GM23248 (cell line): ENCODE measurements at places on chromosomes 7 and 10.
A peak's percentile ranks its signal among the peaks of the same experiment; 100 is the strongest.

GRCh38 chr10:30434273-30435072, 489 bp downstream of the MAP3K8 start:
- DNase-seq, result peak; percentile 87

DNA sequence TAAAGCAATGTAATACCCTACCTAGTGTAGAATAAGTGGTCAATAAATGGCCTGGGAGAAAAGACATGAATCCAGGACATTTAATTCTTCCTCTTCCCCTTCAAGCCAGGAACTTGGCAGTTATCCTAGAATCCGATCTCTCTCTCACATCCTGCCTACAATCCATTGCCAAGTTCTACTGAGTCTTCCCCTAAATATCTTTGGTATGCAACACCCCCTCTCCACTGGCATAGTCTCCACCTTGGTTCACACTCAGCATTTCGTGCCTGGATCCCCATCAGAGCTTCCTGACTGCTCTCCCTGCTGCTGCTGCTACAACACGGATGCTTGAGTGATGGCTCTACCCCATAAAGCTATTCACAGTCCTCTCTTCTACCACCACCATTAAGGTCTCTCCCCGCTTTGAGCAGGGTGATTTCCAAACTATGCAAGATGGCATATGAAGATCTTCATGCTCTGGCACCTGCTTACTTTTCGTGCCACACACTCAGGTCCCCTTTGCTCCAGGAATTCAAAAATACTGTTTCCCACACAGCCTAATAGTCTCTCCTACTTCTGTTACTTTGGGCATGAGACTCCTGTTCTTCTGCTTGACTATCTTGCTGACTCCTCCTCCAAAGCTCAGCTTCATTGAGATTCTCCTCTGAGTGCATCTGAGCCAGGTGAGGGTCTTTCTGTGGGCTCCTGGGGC, 4.8 kb downstream of the ANK3 start:
- DNase-seq, result peak; percentile 96

DNA sequence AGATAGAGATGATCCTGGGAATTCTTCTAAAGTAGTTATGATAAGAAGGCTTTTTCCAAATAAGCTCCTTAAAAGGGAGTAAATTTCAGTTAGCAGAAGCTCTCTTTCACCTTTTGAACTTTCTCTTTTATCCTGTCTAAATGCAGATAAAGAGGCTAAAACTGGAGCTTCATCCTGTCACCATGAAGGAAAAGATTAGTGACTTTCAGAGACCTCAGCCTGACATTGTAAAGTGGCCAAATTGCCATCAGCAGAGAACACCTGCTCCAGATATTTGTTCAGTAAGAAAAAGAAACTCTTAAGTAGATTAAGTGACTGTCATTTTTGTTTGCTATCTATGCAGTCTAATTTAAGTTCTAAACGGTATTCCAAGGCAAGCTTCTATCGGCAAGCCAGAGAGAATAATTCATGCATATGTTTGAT, 18.3 kb downstream of the VWDE start:
- DNase-seq, result no peak

GRCh38 chr10:76398043-76398710, 966.8 kb downstream of the LRMDA start:
- DNase-seq, result no peak

- DNase-seq, result peak; percentile 7
These were observed 29.8 kb upstream of the FGFR2 start for GRCh38 chr10:121627876-121628581.

- DNase-seq, result no peak
These were observed 27.0 kb upstream of the GSDME start for GRCh38 chr7:24784277-24784676.

DNA sequence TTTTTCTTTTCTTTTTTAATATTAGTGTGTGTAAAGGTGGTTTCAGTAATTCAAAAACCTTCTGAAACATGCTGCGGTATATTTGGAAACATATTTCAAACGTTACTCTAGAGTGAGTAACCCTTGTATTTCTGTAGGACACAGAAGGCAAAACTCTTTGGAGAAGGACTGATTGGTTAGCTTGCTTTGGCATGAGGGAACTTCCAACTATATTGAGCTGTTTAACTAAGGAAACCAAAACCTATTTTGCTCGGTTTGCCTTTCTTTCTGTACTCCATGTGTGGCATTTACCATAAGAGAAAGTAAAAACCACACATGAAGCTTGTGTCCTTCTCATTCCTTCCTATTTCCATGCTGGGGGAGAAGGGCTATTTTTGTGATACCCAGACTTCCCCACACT, 149.8 kb downstream of the DYNC1I1 start:
- DNase-seq, result peak; percentile 50

DNA sequence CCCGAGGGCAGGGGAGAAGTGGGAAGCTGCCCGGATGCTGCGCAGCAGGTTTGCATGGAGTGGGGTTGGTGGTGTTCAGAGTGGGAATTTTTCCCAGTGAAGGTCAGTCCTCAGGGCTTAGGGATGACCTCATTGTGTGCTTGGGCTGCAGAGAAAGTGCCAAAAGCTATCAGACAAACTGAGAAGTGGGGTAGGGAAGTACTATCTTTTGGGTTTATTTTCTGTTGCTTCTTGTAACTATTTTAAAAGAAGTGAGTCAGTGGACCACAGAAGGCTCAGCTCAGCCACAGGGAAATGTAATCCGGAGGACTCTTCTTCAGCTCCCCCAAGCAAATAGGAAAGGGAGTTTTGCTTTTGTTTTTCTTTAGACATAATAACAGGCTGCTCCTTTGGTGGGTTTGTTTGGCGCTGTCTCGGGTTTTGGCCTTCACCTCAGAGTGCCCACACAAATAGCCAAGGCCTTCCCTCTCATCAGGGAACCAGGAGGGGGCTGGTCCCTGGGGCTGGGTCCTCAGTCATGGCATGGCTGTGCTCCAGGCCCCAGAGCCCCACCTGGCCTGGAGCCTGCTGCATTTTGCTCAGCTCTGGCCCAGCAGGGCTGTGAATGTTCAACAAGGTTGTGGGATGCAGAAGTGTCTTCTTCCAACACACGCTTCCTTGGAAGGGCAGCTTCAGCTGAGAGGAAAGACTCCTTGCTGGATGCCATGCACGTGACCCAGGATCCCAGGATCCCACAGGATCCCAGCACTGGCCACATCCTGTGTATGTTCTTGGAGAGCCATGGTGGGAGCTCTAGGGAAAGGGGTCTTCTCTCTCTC, 5.4 kb upstream of the FAM170B start:
- DNase-seq, result peak; percentile 89

DNA sequence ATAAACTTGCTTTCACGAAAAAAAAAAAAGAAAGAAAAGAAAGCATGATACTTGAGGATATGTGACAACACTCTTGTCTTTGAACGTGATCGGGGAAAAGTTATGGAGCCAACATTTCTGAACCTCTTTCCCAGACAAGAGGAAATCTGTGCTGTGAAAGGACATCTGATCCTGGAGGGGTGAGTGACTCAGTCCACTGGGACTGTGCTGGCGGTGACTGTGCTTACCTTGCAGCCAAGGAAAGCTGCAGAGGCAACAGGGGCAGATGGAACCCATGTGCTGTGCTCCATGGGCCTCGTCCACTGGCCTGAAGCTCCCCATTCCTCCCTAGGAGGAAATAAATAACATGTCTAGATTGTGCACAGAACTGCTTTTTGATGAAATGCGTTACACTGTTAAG, 116.5 kb upstream of the RAB11FIP2 start:
- DNase-seq, result peak; percentile 56

DNA sequence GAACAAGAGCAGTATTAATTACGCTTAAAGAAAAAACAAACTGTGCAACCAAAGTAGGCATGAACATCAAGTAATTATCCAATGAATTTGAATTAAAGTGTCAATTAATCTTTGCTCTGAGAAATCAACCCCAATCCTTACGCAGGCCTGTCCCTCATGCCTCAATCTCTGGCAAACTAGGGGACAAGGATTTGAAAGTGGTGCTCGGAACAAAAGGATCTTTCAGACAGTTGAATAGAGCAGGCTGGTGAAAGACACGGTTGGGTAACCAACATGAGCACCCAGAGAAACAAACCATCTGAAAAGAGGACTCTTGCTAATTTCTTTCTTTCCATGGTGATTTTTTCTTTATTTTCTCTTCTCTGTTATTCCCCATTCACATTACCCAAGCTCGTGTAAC, 203.5 kb upstream of the PHF14 start:
- DNase-seq, result no peak

GRCh38 chr10:20674926-20675325, 222.2 kb downstream of the NEBL start:
- no peak for DNase-seq

DNA sequence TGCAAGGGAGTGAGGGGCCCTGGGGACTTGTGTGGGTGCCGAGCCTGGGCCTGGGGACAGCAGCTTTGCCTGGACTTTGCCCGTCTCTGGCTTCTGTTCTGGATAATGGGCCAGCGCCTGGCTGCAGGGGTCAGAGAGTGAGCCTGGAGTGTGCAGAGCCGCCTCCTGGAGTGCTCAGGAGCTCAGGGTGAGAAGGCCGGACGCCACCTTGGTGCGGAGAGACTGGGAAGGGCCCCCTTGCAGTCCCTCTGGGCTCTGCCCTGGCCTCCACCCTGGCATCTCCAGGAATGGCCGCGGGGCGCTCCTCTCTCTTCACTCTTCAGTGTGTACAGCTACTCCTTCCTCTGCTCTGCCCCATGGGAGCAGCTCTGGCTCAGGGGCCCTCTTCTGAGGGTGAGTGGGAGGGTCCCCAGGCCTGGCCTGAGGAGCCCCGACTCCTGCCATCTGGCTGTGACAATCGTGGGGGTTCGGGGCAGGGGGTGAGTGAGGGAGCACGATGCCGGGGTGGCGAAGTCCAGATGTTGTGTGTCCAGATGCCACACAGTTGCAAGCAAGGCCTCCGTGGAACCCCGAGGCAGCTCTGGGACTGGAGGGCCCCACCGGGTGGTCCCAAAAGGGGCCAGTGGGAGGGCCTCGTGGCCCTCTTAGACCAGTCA, 187.1 kb downstream of the DNAJB6 start:
- DNase-seq, result no peak

- DNase-seq, result no peak
These were observed 1259.7 kb downstream of the XPNPEP1 start for GRCh38 chr10:108663587-108663986.

- peak; percentile 93 for DNase-seq
These were observed 78.1 kb downstream of the TPST1 start for GRCh38 chr7:66283003-66283920.

DNA sequence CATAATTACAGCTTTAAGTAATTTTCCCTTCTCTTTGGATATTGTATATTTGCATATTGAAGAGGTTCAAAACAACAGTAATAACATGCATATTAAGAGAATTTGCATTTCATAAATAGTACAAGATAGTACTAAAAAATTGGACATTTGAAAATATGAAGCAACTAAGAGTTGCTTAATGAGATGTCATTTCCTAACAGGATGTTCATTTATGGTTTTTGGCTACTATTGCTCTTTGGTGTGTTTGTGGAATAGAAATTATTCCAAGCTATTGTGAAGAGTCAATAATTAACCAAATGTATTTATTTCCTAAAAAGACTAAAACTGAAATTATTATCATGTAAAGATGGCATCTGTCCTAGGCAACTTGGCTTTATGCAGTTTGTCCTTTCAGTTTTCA, 4.1 kb upstream of the SGCE start:
- DNase-seq, result no peak

DNA sequence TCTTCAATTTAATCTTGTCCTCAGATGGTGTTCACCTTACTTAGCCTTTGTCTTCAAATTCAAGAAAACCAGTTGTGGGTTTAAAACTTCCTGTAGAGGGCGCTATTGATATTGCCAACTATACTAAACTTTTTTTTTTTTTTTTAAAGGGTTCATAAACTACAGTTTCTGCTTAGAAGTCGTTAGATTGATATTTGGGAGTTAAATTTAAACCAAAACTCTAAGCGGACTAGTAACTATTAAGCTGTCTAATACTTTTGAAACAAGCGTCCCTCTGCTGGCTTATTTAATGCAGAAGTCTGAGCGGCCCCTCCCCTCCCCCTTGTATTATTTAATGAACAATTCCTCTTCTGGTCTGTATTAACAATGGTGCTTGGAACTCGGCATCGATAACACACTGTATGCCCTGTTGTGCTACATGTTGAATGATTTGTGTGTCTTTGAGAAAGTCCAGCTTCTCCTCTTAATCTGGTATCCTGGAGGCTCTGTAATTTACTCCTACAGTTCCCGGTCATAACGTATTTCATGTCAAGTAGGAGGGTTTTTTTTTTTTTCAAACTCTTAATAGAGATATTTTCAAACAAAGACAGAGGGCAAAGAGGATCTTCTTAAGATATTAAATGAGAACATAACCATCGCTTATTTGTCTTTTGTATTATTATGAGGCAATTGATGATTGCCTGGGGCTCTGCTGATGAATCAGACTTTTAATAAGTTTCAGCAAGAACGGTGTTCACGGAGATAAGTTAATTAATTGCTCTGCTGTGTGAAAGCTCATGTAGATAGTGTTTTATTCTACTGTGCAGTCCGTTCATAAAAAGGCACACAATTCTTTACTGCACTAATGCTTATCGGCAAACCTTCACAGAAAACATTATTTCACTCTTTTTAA, 22.6 kb upstream of the CREB5 start:
- DNase-seq, result peak; percentile 77

DNA sequence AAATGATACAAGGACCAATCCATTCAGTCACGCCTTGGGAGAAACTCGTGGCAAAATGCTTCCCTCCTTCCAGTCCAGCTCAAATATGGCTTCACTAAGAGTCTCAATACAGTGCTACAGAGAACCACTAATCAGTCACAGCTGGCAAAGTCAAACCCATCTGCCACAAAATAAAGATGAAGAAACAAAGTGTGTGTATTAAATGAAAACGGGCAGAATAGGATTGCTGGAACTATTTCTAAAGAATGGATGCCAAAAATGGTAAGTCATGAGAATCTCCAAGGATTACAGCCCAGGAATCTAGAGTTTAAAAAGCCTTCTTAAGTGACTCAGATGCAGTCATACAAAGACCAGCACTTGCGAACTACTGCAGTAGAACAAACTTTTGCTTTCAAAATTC, 61.9 kb downstream of the CACUL1 start:
- DNase-seq, result peak; percentile 95

GRCh38 chr7:149459540-149460452, 1.1 kb downstream of the ZNF777 start:
- DNase-seq, result peak; percentile 64

DNA sequence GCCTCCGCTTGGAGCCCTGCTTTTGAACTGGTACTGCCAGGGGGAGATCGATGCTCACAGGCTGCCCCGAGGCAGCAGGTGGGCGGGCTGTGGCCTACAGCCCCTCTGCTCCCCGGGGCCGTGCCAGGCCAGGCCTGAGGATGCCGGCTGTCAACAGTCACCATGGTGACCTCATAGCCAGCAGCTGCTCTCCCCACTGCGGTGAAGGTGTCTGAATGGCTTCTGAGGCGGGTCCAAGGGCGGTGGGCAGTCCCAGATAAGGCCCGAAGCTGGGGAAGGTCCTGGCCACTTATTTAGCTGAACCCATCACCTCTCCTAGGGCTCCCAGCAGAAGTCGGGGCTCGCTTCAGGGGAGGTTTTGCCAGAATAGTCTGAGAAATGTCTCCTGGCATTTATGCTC, 179.3 kb downstream of the ARHGAP12 start:
- DNase-seq, result peak; percentile 23

DNA sequence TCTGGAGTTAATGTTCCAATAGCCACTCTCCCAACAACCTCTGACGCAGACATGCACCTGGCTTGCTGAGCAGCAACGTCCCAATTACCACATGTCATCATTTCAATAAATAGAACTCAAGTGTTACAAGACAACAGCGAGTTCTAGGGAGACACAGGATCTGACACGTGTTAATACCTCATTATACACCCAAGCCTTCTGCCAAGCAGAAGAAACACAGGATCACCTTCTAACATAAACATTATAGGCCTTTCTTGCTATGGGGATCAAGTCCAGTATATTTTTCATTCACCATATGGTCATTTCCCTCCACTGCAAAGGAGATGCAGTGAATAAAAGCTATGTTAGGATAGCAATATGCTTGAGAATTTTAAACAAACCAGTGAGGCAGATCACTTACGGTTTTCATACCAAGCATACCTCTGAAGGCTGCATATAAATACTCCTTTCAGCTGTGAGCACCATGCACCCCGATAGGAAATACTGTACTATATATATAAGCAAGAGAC, 74.2 kb downstream of the JAZF1 start:
- no peak for DNase-seq
